NCI-H524 treated with DMSO at 0.1 percent for 48 hours (cell line): ENCODE measurements at places on chromosomes 1 and 21.

- DNase-seq = no peak
Observed at GRCh38 chr1:156684227-156684782, 7.1 kb upstream of the NES start.

GRCh38 chr1:198837278-198838021, 198.6 kb downstream of the PTPRC start:
- no peak for DNase-seq

DNA sequence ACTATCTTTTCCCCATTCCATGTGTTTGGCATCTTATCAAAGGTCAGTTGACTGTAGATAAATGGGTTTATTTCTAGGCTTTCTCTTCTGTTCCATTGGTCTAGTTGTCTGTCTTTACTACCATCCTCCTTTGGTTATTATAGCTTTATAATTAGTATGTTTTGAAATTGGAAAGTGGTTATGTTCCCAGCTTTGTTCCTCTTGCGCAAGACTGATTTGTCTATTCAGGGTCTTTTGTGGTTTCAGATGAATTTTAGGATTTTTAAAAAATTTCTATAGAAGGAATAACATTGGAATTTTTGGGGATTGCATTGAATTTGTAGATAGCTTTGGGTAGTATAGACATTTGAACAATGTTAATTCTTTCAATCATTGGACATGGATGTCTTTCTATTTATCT, 77.0 kb upstream of the NBPF4 start:
- DNase-seq = no peak

- DNase-seq = no peak
Observed at GRCh38 chr1:70202173-70202758, 3.1 kb downstream of the LRRC40 start.

DNA sequence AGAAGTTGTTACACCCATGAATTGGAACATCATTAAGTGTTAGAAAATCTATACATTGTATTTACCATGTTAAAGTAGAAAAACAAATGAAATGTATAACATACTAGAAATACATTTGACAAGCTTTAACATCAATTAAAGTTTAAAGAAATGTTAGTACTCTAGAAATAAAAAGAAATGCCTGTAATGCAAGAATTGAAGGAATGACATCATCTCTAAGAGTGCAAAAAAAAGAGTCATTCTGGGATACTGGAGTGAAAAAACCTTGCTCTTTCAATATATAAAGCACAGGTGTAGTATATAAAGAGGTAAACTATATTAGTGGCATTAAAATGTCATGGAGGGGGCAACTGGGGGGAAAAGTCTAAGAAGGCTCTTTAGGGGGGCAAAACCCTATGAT, 210.8 kb upstream of the PLD5 start:
- no peak for DNase-seq

DNA sequence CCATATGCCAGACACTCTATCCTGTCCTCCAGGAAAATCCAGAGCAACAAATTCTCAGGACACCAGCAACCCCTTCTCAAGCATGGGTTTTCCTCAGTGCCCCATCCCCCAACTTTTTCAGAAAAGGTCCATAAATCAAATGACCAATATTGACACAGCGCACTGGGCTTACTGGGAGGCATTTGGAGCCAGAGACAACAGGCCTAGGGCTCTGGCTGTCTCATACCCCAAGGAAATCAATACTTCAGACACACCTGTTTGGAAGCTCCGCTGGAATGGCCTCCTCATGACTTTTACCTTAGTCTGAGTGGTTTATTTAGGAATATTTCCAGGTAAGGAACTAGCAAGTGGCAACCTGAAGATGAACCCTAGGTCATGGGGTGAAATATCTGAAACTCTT, 66.9 kb upstream of the TNR start:
- no peak for DNase-seq

DNA sequence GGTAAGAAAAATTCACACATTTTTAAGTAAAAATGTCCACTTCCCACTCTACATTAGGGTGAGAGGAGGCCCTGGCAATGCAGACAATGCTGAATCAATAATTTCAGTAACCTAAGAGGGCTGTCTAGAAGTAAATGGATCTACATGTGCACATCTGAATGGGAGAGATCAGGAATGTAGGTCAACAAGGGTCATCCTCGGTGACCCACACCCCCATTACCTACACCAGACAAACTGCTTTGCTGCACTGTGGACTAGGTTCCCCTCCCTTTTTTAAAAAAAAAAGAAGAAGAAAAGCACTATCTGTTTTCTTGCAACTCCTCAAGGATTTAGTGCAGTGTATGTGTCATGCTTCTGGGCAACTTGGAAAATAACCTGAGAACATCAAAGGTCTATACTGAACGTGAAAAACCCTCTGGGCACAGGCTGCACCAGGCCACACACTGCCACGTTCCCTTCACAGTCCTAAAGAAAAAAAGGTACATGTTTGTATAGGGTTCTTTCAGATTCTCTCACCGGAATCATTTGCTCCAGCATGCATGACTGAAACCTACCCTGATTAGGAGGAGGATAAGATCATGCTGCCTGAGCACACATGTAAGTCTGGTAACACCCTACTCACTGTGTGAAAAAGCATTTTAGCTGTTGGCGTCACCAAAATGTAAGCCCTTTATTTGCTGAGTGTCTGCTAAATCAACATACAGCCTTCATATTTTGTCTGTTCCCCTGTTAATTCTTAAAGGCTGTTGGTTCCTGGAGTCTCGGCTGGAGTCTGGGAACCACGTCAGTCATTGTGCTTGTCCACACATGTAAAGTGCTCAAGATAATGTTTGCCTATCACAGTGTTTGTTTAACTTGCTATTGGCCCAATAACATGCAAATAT, 341.0 kb downstream of the SMYD3 start:
- DNase-seq = no peak

- DNase-seq = no peak
Observed at GRCh38 chr1:27341525-27342252, at the start of gene SYTL1. Gene SYTL1, plus strand, starts transcription at chr1:27342022. Its CDS starts 3,313 bp downstream, at chr1:27345335.

DNA sequence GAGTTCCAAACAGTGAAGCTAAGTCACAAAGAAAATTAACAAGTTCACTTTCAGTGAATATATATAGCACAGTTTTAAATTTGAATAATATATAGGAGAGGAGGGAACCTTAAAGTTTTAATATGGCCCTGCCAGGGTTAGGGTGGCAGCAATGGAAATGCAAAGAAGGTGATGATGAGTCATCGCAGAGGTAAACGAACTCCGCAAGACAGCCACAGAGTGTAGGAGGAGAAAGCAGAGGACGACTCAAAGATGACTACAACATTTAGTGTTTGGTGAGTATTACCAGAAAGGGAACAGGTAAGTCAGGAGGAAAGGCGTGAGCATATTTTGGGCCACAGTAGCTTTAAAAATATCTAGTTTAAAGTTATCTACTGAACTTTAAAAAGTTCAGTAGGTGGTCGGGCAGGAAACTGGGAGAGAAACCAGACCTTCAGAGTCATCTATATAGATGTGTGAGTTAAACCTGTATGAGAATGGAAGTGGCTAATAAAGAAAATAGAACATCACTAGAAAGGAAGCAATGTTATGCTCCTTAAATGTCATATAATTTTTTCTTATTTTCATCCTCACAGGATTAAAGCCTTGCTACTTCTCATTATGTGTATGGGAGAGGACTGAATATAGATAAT, 75.7 kb downstream of the UCHL5 start:
- DNase-seq = no peak

DNA sequence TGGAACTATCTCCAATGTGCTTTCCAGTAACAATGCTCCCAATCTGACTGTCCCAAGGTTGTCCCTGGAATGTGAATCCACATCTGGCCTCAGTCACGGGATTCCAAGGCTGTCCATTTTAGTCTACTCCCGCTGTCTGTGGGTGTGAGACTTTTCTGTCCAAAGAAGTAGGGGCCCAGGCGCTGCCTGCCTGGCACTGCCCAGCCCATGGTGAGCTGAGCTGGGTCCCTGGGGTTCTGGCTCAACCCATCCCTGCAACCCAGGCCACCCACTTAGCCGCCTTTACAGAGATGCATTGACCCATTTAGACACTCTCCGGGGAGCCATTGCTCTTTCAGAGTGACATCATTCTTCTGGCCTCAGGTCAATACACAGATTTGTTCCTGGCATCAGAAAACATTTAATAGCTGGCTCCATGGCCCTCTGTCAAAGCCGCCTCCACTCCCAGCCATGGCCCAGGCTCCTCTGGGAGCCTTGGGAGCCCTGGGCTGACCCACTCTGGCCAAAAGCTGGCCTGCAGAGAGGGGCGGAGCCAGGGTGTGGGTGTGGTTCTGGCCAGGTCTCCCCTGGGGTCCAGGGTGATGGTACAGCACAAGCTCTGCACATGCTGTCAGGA, 47.2 kb upstream of the PAX7 start:
- no peak for DNase-seq
